ENCODE measurements at places on chromosomes 11 and 22.

GRCh38 chr11:118448294-118448693 is 12.0 kb downstream of the KMT2A start:
- no peak for DNase-seq

- DNase-seq, result no peak
These were observed 7.2 kb upstream of the TMEM135 start for GRCh38 chr11:87030458-87031054.

DNA sequence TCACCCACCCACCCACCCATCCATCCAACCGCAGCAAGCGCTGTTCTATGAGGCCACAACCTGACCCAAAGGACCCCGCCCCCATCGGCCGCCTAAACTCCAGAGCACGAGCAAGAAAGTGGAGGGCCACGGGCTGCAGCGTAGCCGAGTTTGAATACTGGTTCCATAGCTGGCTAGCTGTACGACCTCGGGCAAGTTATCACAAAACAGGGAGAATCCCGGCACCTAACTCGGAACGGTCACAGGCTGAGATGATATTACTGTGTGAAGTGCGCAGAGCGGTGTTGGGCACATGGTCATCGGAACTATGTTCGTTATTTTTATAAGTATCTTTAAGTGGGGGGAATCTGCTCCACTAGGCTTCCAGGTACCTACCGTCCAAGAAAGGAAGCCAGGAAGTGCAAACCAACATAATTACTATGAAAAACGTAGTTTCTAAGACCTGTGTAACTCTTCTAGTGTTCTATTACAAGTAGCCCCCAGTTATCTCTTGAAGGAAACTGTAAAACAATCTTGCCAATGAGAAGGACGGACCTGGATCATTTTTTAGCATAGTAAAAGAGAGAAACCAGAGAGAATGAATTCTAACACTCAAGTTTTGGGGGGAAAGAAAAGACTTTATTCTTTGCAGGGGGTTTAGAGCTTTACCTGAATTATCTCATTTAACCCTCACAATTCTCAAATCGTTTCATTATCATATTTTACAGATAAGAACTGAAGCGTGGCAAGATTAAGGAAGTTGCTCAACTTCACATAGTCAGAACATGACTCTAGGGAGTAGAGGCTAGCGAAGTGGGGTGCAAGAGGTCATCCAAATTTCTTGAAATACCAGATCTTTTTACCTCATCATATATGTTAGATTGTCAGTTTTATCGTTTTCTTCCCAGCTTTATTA is 663 bp upstream of the BUD13 start:
- DNase-seq, result peak; percentile 48

GRCh38 chr11:114050258-114050927 is 9.1 kb upstream of the ZBTB16 start:
- DNase-seq, result no peak

DNA sequence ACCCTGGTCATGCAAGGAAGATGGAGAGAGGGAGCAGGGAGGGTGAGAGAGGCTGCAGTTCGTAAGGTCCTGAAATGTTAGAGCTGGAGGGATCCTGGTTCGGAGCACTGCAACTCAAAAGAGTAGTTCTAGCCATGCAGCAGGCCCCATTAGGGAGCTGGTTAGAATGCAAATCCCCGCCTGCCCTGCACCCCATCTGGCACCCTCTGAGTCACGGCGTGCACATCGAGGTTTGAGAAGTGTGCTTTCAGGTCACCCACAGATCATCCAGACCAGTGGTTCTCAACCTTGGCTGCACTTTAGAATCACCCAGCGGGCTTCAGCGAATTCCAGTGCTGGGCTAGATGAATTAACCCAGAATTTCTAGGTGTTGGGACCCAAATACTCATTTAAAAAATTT is 48.2 kb downstream of the ST3GAL4 start:
- no peak for DNase-seq

DNA sequence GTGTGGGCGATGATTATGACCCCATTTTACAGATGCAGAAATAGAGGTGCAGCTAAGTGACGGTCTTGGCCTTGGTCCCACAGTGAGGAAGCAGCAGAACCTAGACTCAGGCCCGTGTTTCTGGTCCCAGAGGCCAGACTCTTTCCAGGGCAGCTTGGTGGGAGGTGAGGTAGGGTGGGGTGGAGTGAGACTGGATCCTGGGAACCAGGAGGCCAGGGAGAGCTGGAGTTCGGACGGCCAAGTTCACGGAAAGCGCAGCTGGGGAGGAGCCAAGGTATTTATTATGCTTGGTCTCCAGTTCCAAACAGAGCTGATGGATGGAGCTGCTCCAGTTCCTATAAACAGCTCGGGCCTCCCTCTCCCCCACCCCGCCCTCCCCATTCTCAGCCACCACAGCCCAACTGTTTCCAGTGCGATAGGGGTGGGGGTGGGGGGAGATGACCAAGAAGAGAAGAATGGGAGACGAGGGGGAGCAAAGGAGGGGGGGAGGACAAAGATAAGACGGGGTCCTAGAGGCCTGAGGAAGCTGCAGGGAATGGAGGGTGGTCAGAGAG is 16.2 kb downstream of the LRRC32 start:
- DNase-seq, result no peak

DNA sequence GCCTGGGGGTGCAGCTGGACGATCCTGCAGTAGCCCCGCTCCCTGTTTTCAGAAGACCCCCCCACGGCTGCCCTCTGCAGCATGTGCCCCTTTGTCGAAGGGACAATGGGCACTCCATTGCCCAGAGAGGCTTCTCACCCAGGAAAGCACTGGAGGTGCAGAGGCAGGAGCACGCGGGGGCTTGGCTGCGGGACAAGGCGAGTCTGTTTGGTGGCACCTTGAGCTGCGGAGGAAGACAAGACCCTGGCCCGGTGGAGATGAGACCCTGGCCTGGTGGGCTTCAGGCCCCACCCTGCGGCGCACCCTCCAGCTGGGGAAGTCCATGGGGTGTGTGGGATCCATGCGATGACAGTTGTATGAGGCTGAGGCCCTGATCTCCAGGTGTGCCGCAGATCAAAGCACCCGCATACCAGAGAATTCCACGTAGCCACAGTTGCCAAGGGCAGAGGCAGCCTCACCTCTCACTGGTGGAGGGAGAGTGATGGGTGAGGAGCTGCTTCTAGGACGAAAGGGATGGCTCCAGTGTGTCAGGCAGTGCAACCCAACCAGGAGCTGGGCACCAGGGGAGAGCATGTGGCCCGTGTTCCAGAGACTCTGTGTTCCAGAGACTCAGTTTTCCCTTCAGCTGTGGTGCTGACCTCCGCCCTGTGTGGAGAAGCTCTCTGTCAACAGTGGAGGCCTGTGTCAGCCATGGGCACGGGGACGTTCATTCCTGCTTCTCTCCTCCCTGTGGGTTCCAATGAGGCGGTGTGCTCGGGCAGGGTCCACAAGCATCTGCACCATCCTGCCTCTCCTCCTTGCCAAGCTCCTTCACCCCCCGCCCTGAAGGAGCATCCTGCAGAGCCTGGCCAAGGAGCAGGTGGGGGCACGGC is 10.0 kb downstream of the TBX1 start:
- DNase-seq, result no peak

GRCh38 chr22:37782340-37783168 is 25.2 kb upstream of the GCAT start:
- no peak for DNase-seq

Measured in head of caudate nucleus (tissue), 42 donors.